ENCODE measurements at places on chromosomes 4 and X. TPM values are rescaled to one million over a fixed set of nuclear protein-coding genes. Genes with fewer than 3 reads are reported as not detected.

DNA sequence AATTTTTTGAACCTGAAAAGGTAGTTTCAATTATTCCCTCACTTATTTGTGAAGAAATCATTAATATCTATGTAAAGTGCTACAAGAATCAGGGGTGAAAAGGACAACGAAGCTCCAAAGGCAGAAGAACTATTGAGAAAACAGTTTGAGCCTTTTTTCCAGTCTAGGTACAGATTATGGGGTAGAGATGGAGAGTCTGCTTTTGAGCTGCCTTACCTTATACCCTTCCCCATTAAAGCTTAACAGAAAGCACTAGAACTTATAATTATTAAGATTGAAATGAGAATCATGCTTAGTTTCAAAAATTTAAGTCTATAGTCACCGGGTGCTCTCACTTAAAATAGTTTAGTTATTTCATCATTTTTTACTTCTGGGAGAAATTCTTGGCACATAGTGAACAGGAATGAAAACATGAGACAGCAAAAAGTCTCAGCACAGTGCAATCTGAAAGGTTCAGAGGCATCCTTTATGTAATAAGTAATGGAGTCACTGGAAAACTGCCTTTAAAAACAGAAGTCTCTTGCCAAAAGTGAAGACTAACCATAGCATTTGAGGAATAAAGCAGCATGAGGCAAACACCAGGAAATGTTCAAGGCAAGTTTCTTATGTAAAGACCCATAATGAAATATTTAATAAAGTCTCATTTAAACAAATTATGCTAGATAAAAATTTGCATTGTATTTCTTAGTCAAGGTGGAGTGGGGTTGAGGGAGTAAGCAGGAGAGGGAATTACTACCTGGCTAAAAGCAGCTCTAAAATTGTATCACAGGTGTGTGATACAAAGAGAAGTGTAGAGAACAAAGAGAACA is 5.1 kb upstream of the DCLK2 start:
- H3K27ac ChIP-seq: no peak overlapping the region
- DNase-seq: no peak
- no peaks in the 10 kb centered on the region for H3K4me1 ChIP-seq
- H3K4me3 ChIP-seq: no peak overlapping the region
- H3K27me3 ChIP-seq: peaks cover 15% of the 10 kb centered on the region

The MAGED4 gene
- polyA plus RNA-seq: 2.1 TPM

DNA sequence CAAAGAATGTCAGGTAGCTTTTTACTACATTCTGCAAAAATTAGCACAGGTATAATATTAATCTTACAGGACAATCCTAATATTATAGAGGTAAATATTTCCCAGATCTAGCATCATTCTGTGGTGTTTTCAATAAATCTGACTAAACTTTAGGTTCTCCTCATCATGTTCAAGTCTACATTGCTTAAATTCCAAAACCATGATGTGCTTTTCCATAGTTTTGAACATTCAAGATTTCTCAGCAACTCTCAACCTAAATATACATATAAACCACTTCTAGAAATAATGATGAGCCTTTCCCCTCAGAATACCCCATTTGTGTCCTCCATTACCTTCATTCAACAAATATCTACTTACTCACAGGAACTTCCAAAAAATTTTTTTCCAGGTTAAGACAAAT is 23.1 kb downstream of the EIF4E start:
- DNase-seq: no peak
- no peak overlapping the region for H3K4me3 ChIP-seq
- H3K36me3 ChIP-seq: peaks cover 4% of the 10 kb centered on the region
- no peaks in the 10 kb centered on the region for H3K27me3 ChIP-seq

DNA sequence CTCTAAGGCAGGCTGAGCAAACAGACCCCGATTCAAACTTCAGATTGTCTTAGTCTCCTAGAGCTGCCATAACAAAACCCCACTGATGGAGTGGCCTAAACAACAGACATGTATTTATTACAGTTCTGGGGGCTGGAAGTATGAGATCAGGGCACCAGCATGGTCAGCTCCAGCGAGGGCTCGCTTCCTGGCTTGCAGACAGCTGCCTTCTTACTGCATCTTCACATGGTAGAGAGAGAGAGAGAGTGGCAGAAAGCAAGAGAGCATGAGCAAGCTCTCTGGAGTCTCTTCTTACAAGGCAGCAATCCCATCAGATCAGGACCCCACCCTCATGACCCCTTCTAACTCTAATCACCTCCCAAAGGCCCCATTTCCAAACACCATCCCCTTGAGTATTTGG is 22.3 kb upstream of the SORCS2 start:
- no peak for DNase-seq
- no peak overlapping the region for H3K4me3 ChIP-seq
- H3K4me1 ChIP-seq: no peaks in the 10 kb centered on the region
- H3K27ac ChIP-seq: no peak overlapping the region
- H3K36me3 ChIP-seq: no peaks in the 10 kb centered on the region
- no peaks in the 10 kb centered on the region for H3K27me3 ChIP-seq

GRCh38 chr4:169136330-169136729 is 126.3 kb upstream of the CBR4 start:
- no peak for DNase-seq
- no peaks in the 10 kb centered on the region for H3K4me1 ChIP-seq
- H3K4me3 ChIP-seq: no peak overlapping the region
- H3K27me3 ChIP-seq: no peaks in the 10 kb centered on the region
- no peaks in the 10 kb centered on the region for H3K36me3 ChIP-seq
- no peak overlapping the region for H3K27ac ChIP-seq

GRCh38 chr4:20678400-20678799 is 21.9 kb upstream of the PACRGL start:
- H3K4me1 ChIP-seq: no peaks in the 10 kb centered on the region
- H3K27ac ChIP-seq: no peak overlapping the region

DNA sequence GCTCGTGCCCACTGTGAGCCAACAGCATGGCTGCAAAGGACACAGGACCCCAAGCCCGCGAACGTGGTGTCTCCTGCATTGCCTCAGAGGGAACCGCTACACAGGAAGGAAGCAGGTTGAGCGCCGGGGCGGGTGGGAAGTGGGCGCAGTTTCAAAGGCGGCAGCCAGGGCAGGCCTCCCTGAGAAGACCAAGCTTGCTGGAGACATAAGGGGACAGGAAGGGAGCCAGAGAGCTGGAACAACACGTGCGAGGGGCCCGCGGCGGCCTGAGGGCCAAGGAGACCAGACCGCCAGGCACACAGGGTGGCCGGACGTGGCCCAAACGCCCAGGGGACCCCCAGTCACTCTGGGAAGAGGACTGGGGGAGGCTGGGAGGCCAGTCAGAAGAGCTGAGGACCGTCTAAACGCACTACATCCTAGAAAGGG is 32.0 kb downstream of the CTBP1 start:
- H3K36me3 ChIP-seq: peaks cover 21% of the 10 kb centered on the region
- no peak overlapping the region for H3K27ac ChIP-seq
- H3K27me3 ChIP-seq: no peaks in the 10 kb centered on the region
- peaks cover 19% of the 10 kb centered on the region for H3K4me1 ChIP-seq
- H3K4me3 ChIP-seq: peak overlapping the region; percentile 38

- H3K27ac ChIP-seq: no peak overlapping the region
- H3K4me1 ChIP-seq: no peaks in the 10 kb centered on the region
- H3K36me3 ChIP-seq: no peaks in the 10 kb centered on the region
- H3K27me3 ChIP-seq: no peaks in the 10 kb centered on the region
Observed at GRCh38 chrX:133638285-133638684, 223.0 kb upstream of the GPC4 start.

DNA sequence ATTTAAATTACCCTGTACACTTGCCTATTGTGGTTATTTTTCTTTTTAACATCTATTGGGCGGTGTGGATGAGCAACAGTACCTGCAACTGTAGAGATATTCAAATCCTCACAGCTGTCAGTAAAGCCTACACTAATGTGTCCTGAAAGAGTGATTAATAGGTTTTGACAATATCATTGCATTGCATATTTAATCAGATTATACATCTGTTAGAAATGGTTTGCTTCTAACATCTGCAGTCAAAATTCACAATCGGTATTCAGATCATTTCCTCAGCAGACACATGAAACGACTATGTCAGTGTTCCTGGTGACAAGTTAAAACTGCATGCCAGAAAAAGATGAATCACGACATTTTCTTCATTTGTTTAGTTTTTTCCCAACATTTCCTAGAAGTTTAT is 254.6 kb upstream of the EPHA5 start:
- no peaks in the 10 kb centered on the region for H3K36me3 ChIP-seq
- H3K4me3 ChIP-seq: no peak overlapping the region
- no peaks in the 10 kb centered on the region for H3K4me1 ChIP-seq
- no peak overlapping the region for H3K27ac ChIP-seq
- DNase-seq: no peak

GRCh38 chr4:118953276-118953675 is 64.6 kb downstream of the SYNPO2 start:
- H3K27me3 ChIP-seq: no peaks in the 10 kb centered on the region
- DNase-seq: no peak
- no peak overlapping the region for H3K4me3 ChIP-seq
- no peaks in the 10 kb centered on the region for H3K36me3 ChIP-seq

DNA sequence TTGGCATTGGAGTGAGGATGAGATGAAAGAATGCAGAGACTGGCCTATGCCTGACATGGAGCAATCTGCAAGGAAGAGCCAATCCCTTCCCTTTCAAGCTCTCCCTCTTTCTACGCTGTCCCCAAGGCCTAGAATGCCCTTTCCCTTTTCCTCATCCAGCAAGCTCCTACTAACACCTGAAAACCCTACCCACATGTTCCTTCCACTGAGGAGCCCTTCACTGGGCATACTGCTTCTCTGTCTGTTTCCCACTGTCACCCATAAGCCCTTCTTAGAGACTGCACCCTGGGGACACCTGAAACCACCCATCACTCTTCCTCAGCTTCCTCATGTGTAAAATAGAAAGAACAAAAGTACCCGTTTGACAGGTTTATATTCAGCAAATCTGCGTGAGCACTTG is 249.6 kb upstream of the PSAPL1 start:
- H3K36me3 ChIP-seq: no peaks in the 10 kb centered on the region
- no peaks in the 10 kb centered on the region for H3K4me1 ChIP-seq
- no peak overlapping the region for H3K4me3 ChIP-seq
- no peak for DNase-seq
- H3K27me3 ChIP-seq: no peaks in the 10 kb centered on the region

GRCh38 chr4:123841447-123842121 is 445.0 kb downstream of the SPRY1 start:
- H3K36me3 ChIP-seq: no peaks in the 10 kb centered on the region
- DNase-seq: no peak
- no peak overlapping the region for H3K4me3 ChIP-seq
- no peaks in the 10 kb centered on the region for H3K27me3 ChIP-seq
- H3K4me1 ChIP-seq: no peaks in the 10 kb centered on the region

GRCh38 chr4:20629186-20630106 is 70.8 kb upstream of the PACRGL start:
- no peaks in the 10 kb centered on the region for H3K36me3 ChIP-seq
- no peak for DNase-seq

DNA sequence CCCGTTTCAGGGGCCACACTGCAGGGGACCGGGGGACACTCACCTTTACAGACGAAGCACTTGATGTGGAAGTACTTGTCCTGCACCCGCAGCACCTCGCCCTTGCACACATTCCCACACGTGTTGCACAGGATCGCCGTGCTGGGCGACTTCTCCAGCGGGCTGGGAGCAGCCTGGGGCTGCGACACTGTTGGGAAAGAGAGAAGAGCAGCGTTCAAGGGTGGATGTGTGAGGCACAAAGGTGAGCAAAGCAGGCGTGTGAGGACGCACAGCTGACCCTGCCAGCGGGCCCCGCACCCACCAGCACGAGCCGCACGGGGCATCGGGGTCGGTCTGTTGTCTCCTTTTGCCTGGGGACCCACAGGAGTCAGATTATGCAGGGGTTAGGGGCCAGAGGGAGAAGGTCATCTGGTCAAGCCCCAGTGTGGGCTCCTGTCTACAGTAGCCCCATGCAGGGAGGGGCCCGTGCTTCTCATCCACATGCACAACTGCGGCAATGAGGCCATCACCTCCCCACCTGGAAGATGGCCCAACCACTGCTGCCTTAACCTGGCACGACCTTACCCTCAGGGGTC is 52.1 kb downstream of the ABLIM2 start:
- no peaks in the 10 kb centered on the region for H3K36me3 ChIP-seq
- H3K4me3 ChIP-seq: no peak overlapping the region
- DNase-seq: no peak
- H3K27me3 ChIP-seq: no peaks in the 10 kb centered on the region
- H3K4me1 ChIP-seq: no peaks in the 10 kb centered on the region

GRCh38 chr4:20319825-20320612 is 68.3 kb downstream of the SLIT2 start:
- DNase-seq: no peak
- H3K36me3 ChIP-seq: no peaks in the 10 kb centered on the region
- H3K4me1 ChIP-seq: no peaks in the 10 kb centered on the region

The GLUD2 gene
- polyA plus RNA-seq: 0.20 TPM

GRCh38 chr4:86974551-86974994 is 39.8 kb downstream of the AFF1 start:
- no peak overlapping the region for H3K27ac ChIP-seq
- H3K36me3 ChIP-seq: no peaks in the 10 kb centered on the region
- no peak for DNase-seq

DNA sequence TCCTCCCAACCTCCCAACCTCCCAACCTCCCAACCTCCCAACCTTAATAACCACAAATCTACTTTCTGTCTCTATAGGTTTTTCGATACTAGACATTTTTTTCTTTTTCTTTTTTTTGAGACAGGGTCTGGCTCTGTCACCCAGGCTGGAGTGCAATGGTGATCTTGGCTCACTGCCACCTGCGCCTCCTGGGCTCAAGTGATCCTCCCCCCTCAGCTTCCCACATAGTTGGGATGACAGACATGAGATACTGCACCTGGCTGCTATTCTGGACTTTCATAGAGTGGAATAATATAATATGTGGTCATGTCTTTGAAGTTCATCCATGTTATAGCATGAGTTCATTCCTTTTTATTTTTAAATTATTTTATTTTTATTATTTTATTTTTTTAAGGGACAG is 39.5 kb upstream of the ZFX start:
- H3K4me1 ChIP-seq: no peaks in the 10 kb centered on the region
- no peak overlapping the region for H3K27ac ChIP-seq
- DNase-seq: no peak

GRCh38 chr4:142752202-142752786 is 93.8 kb downstream of the INPP4B start:
- DNase-seq: no peak
- H3K4me3 ChIP-seq: no peak overlapping the region
- H3K27me3 ChIP-seq: no peaks in the 10 kb centered on the region
- no peaks in the 10 kb centered on the region for H3K4me1 ChIP-seq
- H3K27ac ChIP-seq: no peak overlapping the region

The PNMA3 gene
- 0.30 TPM for polyA plus RNA-seq

GRCh38 chr4:100165809-100166208 is 24.5 kb downstream of the DDIT4L start:
- H3K4me1 ChIP-seq: no peaks in the 10 kb centered on the region
- no peak overlapping the region for H3K4me3 ChIP-seq

Data from CD8-positive, alpha-beta memory T cell (primary cell).